Panc1 (cell line): ENCODE measurements at places on chromosomes 2 and 18.

GRCh38 chr2:36461039-36461681, 105.6 kb downstream of the CRIM1 start:
- peak; percentile 85 for DNase-seq

- no peak for DNase-seq
Measured at GRCh38 chr2:129252781-129253460, 726.5 kb upstream of the RAB6C start.

- DNase-seq: no peak
Measured at GRCh38 chr18:7071600-7071999, 46.0 kb downstream of the LAMA1 start.

GRCh38 chr18:34342960-34343359, 118.2 kb upstream of the NOL4 start:
- no peak for DNase-seq

DNA sequence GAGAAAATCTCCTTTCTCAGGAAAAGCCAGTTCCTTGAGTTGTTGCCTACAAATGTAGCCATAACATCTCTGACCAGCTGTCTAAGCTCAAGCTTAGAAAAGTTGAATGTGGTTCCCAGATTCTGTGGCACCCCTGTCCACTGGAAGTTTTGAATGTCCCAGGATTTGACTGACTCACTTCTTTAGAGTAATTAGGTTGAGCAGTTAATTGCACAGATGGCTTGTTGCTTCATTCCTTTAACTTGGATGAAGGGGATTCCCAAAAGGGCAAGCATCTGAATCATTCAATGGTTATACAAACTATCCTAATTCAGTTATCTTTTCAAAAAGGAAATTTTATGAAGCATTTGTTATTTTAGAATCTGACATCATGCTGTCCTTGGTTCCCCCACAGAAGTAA, 374.7 kb downstream of the LNPK start:
- DNase-seq: no peak

DNA sequence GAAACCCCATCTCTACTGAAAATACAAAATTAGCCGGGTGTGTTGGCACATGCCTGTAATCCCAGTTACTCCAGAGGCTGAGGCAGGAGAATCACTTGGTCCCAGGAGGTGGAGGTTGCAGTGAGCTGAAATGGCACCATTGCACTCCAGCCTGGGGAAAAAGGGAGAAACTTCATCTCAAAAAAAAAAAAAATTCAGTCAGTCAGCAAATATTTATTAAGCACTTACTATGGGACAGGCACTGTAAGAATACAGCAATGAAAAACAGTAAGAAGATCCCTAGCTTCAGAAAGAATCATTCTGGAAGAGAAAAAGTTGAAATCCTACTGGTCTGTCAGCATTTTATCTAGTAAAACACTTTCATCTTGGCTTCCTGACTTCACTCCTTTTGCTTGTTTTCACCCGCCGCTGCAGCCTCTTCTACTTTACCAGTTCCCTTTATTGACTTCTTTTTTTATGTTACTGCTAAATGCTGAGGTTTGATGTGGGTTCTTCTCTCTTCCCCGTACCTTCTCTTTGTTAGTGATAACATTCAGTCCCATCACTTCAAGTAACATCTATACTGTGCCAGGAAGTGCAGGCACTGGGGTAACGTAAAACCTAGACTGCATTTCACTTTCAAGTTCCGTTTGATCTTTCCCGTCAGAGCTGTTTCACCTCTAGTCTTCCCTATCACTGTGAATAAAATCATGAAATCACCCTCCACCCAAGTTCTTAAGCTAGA, 10.8 kb upstream of the TAF4B start:
- DNase-seq: no peak

- DNase-seq: peak; percentile 15
Measured at GRCh38 chr2:27860111-27860510, 30.1 kb downstream of the RBKS start.
